ENCODE measurements at places on chromosomes 3 and 15.

DNA sequence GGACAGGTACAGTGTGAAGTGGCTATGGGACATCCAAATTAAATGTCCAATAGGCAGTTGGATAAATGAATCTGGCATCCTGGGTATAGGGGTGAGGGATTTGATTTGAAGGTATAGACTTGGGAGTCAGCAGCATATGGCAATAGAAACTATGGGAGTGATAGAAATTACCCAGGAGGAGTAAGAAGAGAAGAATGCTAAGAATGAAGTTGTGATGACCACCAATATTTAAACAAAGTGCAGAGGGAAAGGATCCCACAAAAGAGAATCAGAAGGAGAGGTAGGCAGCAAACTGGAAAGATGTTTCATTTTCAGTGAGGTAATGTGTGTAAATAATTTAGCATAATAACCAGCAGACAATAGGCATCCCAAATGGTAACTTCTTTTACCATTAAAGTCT, 13.8 kb upstream of the MSL2 start:
- no peak for DNase-seq

- DNase-seq = no peak
These were observed 99.1 kb downstream of the UBE2E2 start for GRCh38 chr3:23302271-23302670.

- no peak for DNase-seq
These were observed 70.4 kb upstream of the PDZRN3 start for GRCh38 chr3:73694983-73695757.

GRCh38 chr3:53023072-53023823, 22.6 kb downstream of the SFMBT1 start:
- no peak for DNase-seq

DNA sequence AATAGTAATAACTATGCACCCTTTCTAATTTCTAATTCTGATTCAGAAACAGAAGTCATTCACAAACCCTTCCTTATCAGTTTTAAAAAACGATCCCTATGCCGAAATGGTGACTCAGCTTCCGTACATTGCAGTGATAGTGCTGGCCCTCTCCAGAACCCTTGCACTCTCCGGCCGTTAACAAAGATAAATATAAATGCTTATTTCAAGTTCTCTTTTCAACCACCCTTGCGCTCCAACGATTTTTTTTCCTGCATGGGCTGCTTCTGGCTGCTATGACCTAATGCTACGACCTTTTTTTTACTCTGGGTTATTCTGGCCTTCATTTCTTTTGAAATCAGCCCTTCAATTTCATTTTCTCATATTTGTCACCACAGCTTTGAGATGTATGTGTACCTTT, 646.2 kb downstream of the NTRK3 start:
- DNase-seq = no peak

- DNase-seq = no peak
These were observed 80.2 kb downstream of the LPP start for GRCh38 chr3:188234132-188234531.

DNA sequence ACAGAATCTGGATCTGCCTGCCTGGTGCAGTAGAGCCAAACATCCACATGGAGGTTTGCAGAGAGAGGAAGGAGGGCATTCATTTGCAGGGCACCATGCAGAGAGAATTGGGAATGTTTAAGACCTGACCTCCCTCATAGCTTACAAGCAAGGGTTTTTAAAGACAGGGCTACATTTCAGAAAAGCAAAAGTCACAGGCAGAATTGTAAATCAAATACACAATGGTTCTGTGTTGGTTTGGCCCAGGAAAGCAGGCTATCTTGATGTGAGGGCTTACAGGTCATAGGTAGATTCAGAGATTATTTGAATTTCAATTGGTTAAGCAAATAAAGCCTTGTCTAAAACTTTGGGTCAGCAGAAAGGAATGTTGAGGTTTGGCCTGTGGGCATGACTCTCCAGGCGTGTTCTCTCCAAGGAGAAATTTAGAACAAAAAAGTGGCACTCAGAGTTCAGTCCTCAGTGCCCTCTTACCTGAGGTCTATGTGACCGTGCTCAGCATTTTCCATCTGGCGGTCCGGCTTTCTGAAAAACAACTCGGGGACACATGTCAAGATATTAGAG, 91.5 kb downstream of the CD47 start:
- DNase-seq = no peak

DNA sequence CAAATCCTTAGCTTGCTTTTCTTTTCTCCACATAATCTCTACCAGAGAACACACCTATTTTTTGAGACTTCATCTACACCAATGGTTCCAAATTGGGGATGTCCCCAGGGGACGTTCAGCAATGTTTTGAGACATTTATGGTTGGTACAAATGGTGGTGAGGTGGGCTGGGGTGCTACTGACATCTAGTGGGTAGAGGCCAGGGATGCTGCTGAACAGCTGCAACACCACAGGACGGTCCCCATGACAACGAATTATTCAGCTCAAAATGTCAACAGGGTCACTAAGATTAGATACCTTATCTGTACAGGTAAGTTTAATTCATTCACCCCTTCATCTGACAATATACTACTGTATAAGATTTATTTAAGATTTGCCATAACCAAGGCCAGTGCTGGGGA, 14.4 kb downstream of the GK5 start:
- DNase-seq = no peak

- no peak for DNase-seq
These were observed 37.1 kb downstream of the GASK1A start for GRCh38 chr3:43015991-43016865.

GRCh38 chr3:2506776-2507175, 408.1 kb downstream of the CNTN4 start:
- no peak for DNase-seq

GRCh38 chr3:184884359-184885017, 72.5 kb downstream of the VPS8 start:
- no peak for DNase-seq

DNA sequence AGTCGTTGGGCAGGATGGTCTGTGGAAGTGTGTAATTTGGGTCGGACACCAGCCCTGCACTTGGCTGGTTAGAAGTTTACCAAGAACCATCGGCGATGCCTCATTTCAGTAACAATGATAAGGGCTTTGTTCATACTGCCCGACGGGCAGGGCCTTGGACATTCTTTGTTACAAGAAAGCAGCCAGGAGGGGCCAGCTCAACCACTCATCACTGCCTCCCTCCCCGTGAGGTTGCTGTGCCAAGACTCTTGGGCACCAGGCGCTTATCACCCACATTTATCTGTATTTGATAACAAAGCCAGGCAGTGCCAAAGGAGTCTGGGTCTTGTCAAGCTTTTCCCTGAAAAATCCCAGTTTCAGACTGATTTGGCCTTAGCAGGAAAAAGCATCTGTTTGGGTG, 235.0 kb downstream of the ADAMTS17 start:
- DNase-seq = no peak

DNA sequence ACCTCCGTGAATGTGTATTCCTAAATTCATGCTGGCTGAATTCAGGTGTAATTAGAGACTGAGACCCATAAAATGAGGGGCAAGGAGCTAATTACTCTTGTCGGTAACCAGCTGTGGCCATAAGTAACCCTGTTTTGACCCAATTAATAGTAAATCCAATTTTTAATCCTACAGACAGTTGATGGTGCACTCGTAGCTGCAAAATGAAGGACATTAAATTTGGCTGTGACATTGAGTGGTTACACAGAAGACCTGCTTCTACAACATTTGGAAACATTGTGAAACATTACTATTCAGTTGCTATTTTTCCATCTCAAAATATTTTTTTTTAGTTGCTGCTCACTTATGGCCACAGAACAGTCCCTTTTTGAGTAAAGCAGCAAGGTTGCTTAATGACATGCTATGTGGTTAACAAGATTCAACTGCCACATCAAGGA, 33.0 kb downstream of the MBNL1 start:
- no peak for DNase-seq

DNA sequence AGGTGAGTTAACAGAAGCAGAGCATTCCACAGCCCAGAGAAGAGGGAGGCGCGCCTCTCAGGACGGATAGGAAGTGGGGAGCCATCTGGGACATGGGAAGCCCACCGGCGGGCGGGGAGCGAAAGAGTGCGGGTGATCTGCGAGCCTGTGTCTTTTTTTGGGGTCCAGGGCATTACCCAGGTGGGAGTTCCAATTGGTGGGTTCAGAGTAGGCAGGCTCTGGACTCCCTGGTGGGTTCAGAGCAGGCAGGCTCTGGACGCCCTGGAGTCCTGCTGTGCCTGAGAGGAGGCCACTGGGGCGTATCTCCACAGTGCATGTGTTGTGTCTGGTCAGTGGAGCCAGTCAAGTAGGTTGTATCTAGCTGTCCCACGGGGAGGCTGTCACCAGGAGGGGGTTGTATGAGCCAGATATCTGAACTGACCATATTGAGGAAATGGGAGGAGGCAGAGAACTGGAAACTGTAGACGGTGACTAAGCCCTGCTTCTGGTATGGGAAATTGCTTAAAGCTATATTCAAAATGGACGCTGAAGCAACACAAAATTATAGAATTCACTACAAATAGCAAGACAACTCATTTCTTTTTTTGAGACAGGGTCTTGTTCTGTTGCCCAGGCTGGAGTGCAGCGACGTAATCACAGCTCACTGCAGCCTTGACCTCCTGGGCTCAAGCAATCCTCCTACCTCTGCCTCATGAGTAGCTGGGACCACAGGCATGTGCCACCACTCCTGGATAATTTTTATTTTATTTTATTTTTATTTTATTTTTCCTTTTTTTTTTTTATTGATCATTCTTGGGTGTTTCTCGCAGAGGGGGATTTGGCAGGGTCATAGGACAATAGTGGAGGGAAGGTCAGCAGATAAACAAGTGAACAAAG, 34.5 kb upstream of the CHST2 start:
- no peak for DNase-seq

GRCh38 chr15:78212008-78212407, 22.4 kb downstream of the ACSBG1 start:
- no peak for DNase-seq

DNA sequence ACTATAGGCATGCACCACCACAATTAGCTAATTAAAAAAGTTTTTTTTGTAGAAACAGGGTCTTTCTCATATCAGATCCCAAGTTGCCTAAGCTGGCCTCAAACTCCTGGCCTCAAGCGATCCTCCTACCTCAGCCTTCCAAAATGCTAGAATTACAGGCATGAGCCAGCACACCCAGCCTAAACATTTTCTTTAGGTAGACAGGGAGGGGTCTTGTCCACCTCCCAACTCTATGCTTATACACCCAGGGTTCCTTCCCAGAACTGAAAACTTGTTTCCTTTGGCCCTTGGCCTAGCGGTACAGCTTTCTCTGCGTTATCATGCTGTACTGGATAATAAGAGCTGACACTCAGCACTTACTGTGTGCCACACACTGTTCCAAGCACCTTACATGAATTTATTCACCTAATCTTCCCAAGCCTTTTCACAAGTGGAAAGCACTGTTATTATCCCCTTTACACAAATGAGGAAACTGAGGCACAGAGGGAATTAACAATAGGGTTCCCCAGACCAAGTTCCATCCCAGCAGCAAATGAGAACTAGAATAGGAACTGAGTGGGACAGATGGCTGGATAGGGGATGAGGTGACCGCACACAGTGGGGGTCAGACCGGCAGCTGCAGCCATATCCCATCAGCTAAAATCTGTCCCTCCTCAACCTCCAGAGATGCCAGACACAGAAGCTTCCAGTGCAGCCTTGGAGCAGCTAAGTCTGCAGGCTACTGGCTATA, 150.8 kb downstream of the MEGF11 start:
- DNase-seq = no peak

DNA sequence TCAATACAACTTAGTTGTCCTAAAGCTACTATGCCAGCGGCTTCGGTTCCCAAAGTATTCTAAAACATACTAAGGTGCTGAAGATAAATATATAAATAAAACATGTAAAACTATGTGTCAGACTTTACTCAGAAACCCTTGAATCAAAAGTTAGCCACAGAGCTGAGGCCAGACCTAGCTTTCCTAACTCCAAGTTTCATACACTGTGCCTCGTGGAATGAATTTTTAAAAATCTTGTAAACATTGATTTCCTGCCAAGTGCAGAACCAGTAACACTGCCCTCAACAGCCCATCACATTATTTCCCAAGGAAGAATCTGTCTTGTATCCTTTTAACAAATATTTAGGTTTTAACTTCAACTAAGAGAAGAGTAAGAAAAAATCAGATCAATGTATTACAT, 36.4 kb downstream of the TAMM41 start:
- DNase-seq = no peak

DNA sequence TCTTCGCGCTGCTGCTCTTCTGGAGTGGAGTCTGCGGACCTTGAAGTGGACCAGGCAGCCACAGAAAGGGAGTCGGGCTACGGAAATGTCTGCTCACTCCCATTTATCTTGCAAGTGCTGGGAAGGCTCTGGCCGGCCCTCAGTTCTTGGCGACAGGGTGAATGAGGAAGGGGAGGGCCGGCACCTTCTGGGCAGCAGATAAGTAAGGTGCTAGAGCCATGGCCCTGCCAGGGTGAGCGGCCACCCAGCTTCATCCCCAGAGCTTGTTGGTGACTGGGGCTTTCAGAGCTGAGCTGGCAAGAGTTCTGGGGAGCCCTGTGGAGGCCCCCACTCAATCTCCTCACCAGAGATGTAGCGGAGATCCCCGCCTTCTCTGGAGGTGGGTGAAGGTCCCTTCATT, 103.5 kb downstream of the ASB7 start:
- DNase-seq = no peak

DNA sequence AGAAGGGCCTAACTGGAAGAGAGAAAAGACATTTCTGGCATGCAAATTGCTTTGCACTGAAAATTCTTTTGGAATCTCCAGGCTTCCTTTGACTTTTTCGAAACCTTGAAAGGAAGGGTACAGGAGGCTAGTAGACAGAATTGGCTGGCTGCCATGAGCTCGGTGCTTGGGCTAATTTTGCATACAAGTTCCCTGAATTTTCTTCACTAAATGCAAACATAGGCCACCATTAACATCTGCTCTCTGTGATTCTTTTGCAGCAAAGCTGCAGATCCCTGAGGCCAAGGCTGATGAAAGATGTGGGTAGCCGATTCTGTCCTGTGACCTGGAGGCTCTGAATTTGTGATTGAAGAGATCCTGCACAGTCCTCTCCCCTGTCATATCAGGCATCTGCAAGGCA, 247.8 kb upstream of the MCTP2 start:
- DNase-seq = no peak

DNA sequence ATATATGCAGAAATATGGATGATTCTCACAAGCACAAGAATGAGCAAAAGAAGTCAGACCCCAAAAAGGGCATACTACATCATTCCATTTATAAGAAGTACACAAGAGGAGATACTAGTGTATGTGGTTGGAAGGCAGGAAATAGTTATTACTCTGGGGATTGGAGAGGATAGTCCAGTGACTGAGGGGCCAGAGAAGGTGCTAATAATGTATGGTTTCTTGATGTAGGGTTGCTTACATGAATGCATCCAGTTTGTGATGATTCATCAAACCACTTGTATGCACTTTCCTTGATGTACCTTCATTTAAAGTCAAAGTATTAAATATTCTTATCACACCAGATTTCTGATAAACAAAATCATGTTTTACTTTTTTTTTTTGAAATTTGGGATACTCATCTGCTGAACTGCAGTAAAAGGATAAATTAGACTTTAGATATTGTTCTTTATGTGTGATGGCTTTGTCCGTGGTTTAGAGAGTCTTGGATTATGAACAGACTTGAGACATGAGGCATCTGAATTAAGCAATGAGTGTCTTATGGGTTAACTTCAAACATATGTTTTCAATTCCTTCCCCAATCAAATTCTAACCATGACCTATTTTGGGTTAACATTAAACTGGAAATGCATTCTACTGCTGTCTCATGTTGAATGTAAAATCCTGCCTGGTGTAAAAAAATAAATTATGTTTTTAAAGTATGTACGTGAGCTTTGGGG, 171.2 kb downstream of the SEMA6D start:
- DNase-seq = no peak

GRCh38 chr3:78823859-78824258, 943.9 kb downstream of the ROBO1 start:
- DNase-seq = no peak

GRCh38 chr15:64891561-64891960, 20.1 kb upstream of the ANKDD1A start:
- no peak for DNase-seq

GRCh38 chr3:168322941-168323340, 227.2 kb upstream of the GOLIM4 start:
- DNase-seq = no peak

All from stimulated activated CD8-positive, alpha-beta memory T cell treated with anti-CD3 and anti-CD28 coated beads, Interleukin-15, amount 100 ng/mL, for 4 hours (primary cell).